ENCODE measurements at places on chromosomes 16 and 17. TPM values are rescaled to one million over a fixed set of nuclear protein-coding genes. Genes with fewer than 3 reads are reported as not detected.

DNA sequence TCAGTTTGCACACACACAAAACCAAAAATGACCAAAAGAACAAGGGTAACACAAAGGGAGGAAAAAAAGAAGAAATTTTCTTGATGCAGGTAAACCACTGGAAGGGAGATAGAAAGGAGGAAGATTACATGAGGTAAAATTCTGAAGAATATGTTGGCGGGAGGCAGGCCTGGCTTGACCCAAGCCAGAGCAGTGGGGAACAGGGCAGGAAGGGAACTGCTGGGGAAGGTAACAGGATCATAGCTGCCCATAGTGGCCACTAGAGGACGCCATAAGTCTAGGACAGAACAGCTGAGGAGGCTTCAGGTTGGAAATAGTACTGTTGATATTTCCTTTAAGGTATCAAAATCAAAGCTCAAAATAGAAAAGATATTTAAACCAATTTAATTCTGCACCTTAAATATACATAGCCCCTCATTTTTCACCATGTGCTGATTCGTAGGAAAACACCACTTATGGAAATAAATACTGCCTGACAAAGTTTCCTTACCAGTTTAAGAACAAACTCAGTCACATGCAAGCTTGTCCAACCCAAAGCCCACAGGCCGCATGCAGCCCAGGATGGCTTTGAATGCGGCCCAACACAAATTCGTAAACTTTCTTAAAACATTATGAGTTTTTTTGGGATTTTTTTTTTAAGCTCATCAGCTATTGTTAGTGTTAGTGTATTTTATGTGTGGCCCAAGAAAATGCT lies 15.5 kb downstream of the VPS35 start:
- H3K36me3 ChIP-seq, result peaks cover 6% of the 10 kb centered on the region
- no peak overlapping the region for H3K4me3 ChIP-seq
- no peaks in the 10 kb centered on the region for H3K27me3 ChIP-seq
- no peak overlapping the region for H3K27ac ChIP-seq

DNA sequence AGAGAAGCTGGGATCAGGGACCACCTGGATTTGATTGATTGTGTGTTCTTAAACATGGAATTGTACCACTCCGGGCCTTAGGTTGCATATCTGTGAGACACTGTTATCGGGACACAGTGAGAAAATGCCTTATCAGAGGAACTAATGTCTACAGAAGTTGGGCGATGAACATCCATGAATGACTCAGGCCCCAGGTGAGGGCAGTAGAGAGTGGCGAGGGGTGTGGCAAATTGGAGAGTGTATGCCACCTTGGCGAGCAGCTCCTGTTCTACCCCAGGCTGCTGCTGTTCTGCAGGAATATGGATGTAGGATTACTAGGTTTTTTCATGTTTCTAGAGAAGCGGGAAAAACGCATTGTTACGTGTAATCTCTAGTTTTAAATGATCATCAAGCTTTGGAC lies 38.8 kb downstream of the CLEC16A start:
- H3K4me1 ChIP-seq, result peaks cover 23% of the 10 kb centered on the region
- peak; percentile 53 for DNase-seq
- no peak overlapping the region for H3K4me3 ChIP-seq
- H3K27me3 ChIP-seq, result no peaks in the 10 kb centered on the region
- H3K27ac ChIP-seq, result 0 out of 2 replicates have a peak overlapping the region, but pooled peaks have one; percentile 20

DNA sequence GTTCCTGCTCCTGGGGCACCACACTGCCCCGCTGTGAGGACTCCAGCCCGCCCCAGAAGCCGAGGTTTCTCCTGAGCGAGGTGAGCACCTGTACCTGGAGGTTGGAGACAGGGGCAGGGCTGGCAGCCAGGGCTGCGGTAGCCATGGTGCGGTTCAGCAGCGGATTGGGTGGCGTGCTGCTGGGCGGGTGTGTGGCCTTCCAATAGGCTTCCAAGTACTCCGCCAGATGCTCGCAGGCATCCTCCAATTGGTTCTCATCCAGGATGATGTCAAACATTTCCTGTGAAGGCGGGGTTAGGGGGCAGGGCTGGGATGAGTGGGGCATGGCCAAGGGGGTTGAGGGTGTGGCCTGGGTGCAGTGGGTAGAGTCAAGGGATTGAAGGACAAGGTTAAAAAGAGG lies 11.3 kb upstream of the ARL5C start:
- no peaks in the 10 kb centered on the region for H3K36me3 ChIP-seq
- H3K27ac ChIP-seq, result no peak overlapping the region
- H3K4me3 ChIP-seq, result no peak overlapping the region
- H3K4me1 ChIP-seq, result peaks cover 8% of the 10 kb centered on the region

DNA sequence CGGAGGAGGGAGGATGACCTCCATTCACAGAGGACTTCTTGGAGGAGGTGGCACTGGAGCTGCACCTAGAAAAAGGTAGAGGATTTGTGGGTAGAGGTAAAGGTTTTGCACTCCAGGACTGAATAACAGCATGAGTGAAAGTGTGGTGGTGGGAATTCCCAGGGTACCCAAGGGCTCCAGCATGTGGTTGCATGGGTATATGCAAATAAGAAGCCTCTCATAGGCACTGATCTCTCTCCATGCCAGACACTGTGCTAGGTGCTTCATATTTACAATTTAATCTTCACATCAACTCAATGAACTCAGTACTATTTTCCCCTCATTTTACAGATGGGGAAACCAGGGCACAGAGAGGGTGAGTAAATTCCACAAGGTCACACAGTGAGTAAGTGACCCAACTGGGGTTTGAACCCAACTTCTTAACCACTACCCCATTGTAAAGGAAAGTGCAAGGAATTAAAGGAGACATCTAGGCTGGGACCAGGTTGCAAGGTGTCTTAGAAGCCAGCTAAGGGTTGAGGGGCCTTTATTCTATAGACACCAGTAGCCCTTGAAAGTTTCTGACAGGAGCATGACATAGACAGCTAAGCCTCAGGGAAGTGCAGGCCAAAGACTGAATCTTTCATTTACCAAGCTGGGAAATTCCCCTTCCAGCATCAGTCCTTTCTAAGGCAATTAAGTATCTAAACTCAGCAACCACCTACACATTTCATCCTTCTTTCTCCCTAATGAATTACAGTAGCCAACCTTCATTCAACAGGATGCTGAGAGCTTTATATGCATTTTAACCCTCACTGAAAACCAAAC lies 21.3 kb downstream of the SCNN1B start:
- 0 out of 2 replicates have a peak, but pooled peaks cover 13% of the 10 kb centered on the region for H3K4me1 ChIP-seq
- no peaks in the 10 kb centered on the region for H3K27me3 ChIP-seq
- no peak for DNase-seq
- no peaks in the 10 kb centered on the region for H3K36me3 ChIP-seq

DNA sequence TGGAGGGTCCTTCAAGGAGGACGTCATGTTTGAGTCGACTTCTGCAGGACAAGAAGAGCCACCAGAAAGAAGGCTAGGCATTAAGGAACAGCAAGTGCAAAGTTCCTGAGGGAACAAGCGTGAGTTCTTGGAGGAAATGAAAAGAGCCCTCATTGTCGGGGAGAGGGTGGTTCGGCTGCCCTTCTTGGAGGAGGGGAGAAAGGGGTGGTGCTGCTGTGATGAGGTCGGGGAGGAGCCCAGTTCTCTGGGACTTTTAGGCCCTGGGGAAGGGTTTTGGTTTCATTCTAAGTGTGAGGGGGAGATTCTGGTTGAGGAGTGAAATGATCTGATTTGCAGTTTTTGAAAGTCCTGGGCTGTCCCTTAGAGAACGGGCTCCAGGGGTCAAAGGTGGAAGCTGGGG lies 4.1 kb downstream of the BICDL2 start:
- H3K4me3 ChIP-seq, result no peak overlapping the region
- no peaks in the 10 kb centered on the region for H3K27me3 ChIP-seq
- H3K27ac ChIP-seq, result no peak overlapping the region
- peaks cover 38% of the 10 kb centered on the region for H3K4me1 ChIP-seq

- no peak overlapping the region for H3K27ac ChIP-seq
- peaks cover 48% of the 10 kb centered on the region for H3K27me3 ChIP-seq
- H3K36me3 ChIP-seq, result no peaks in the 10 kb centered on the region
- no peak for DNase-seq
- no peaks in the 10 kb centered on the region for H3K4me1 ChIP-seq
- no peak overlapping the region for H3K4me3 ChIP-seq
Measured at GRCh38 chr16:73794994-73795393, 501.6 kb upstream of the PSMD7 start.

TPSAB1 gene
- not detected for total RNA-seq

ZNF652 gene
- 49.8 TPM for total RNA-seq

Measured in PC-9 (cell line).